ENCODE measurements at places on chromosomes 5 and 9. TPM values are rescaled to one million over a fixed set of nuclear protein-coding genes. Genes with fewer than 3 reads are reported as not detected.

GRCh38 chr9:135278586-135278985, 191.1 kb downstream of the OLFM1 start:
- DNase-seq = no peak

Gene LOX
- 440 TPM for total RNA-seq

Gene GBGT1
- 3.1 TPM for total RNA-seq

Gene IL7R
- total RNA-seq = 12.6 TPM

Gene TICAM2
- 1.9 TPM for total RNA-seq
